ENCODE measurements at places on chromosomes 5 and 9. TPM values are rescaled to one million over a fixed set of nuclear protein-coding genes. Genes with fewer than 3 reads are reported as not detected.

GRCh38 chr5:92795633-92796032 is 785.4 kb downstream of the NR2F1-AS1 start:
- peak; percentile 31 for DNase-seq

The SLC31A2 gene
- 1.7 TPM for total RNA-seq

- no peak for DNase-seq
Measured at GRCh38 chr5:132779961-132780360, 2.9 kb upstream of the SEPTIN8 start.

GRCh38 chr9:76528642-76529190 is 69.7 kb downstream of the GCNT1 start:
- no peak for DNase-seq

DNA sequence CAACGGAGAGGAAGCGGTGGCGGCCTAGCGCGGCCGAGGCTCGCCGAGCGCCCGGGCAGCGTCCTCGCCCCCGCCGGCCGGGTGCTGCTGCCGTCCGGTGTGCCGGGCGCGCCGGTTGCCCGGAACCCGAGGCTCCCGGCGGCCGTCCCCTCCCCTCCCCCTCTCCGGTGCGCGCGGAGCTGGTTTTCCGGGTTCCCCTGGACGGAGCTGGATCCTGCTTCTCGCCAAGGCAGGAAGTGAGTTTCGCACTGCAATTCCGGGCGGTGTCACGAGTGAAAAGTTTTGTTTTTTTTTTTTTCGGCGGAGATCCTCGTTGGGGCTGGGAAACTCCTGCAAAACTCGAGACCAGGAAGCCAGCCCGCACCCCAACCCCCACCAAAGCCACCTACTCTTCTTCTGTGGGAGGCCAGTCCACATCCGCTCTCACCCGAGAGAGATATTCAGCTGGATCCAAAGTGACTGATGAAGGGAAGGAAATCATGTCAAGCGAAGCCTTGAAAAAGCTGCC is at the start of gene ERBIN:
ERBIN (plus strand) TSS at position 300 of the 508 bp plus-strand sequence. CDS start 66,144 bp downstream, outside the sequence.
- peak; percentile 73 for DNase-seq

The CCDC192 gene
- total RNA-seq = 0.53 TPM

- DNase-seq = no peak
Measured at GRCh38 chr5:108361239-108361638, 20.7 kb downstream of the FBXL17 start.

The TMEM8B gene
- 10.2 TPM for total RNA-seq
